ENCODE measurements at places on chromosomes 3 and 15.
A peak's percentile ranks its signal among the peaks of the same experiment; 100 is the strongest.

DNA sequence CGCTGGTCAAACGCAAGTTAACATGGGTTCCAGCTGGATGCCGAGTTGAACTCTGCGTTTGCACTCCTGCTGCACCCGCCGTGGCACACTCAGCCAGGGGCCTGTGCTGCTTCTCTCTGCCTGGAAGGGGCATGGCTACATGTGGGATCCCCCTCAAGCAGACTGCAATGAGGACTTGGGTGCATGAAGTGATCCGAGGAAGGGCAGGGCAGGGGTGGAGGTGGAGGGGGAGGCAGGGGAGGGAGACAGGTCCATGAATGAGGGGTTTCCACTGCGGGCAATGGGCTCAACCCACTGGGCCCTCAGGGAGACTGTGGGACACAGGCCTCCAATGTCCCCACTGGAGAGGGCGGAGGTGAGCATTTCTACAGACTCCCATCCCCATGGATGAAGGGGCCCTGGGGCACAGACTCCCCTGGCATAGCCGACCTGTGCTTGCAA lies 141.6 kb upstream of the MEF2A start:
- DNase-seq: no peak

GRCh38 chr3:156106721-156107373 lies 13.5 kb upstream of the KCNAB1 start:
- no peak for DNase-seq

DNA sequence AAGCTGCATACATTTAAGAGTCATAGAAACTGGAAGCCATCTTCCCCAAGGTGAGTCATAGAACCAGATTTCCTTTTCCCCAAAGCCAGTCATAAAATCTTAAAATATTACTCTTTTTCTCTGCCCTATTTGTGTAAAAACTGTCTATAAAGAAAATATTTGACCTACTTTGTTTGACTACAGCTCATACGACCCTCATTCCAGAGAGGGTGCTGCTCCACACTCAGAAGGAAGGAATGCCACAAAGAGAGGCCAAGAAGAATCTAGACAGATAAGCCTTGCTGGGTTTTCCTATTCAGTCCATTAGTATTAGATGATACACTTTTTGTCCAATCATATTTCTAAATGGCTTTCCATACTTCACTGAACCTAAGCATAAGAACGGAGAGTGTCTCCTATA lies 671.6 kb upstream of the SGO1 start:
- peak; percentile 57 for DNase-seq

DNA sequence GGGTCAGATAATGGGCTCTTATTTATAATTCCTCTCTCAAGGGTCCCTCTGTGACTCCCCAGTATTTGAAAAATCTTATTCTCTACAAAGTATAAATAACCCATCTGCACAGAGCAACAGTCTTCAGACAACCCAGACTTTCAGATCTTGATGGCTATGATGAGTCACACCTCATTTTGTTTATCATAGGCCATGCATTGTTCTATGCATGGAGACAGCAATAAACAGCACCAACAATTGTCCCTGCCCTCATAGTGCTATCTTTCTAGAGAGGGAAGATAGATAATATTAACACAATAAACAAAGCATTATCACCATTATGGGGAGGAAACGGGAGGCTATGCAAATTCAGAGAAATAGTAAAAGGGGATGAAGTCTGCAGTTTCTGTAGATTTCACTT lies 13.4 kb downstream of the FHIT start:
- DNase-seq: no peak

- no peak for DNase-seq
Measured at GRCh38 chr3:127050733-127051132, 67.8 kb downstream of the PLXNA1 start.

Data from BJ (cell line).